ENCODE measurements at places on chromosomes 13 and 19. TPM values are rescaled to one million over a fixed set of nuclear protein-coding genes. Genes with fewer than 3 reads are reported as not detected.
A peak's percentile ranks its signal among the peaks of the same experiment; 100 is the strongest.

DNA sequence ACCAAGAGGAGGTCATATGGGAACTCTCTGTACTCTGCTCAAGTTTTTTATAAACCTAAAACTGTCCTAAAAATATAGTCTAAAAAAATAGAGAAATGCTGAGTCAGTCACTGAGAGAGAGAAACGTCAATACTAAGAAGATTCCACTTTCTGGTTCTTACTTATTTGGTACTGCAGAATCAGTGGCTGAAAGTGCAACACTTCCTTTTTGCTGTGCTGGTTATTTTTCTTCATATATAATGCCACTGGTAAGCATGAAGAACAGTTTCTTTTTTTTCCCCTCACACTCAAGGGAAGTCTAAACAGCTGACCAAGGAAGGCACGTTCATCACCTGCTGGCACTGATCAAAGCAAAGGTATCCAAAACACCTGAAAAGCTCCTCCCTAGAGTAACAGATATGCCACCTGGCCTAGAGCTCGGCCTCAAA is 44.3 kb upstream of the N4BP2L1 start:
- DNase-seq = no peak

TMPRSS9 gene
- total RNA-seq = not detected

DNA sequence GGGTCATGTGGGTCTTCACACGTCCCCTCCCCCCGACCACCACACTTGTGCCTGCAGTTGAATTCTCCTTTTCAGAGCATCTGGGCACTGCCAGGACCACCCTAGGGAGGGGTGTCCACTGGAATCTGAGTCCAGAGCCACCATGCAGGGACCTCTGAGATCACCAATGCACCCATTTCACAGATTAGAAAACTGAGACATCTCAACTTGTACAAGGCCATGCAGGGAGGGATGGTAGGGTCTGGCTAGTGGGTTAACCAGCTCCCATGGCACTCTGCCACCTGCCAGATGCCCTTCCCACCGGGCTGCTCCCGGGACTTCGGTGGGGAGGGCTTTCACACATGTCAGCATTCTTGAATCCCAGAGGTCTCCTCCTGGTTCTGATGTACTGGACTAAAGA is 44.3 kb upstream of the C19orf12 start:
- DNase-seq = no peak

DNA sequence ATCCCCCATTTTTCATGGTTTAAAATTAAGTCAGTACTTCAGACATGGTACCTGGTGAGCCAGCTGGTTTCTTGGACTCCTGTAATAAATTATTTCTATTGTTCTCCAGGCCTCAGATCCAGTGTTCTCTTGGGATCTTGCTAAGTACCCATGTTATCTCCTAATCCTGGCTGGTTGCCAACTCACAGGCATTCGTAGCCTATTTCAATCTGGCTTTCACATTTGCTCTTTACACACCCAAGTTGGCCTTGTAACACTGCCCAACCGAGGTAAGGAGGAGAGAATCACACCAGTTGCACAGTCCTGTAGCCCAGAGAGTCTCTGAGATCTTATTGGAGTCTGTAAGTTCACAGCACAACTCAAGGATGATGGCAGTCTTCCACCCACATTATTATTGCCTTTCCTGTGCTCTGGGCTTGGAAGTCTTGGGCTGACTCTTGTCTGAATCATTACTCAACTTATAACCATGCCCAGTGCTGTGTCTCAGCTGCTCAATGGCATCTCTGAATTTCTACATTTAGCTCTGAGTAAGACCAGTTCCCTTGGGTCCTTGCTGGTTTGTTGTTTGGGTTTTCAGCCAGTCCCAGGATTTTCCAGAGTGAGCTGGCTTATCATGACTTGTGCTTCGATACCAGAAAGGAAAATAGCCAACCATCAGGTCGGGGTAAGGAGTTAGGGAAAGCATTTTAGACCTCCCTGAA is 76.6 kb upstream of the KLF12 start:
- DNase-seq = no peak

- no peak for DNase-seq
These were observed 188.5 kb upstream of the UBL3 start for GRCh38 chr13:30038884-30039283.

- DNase-seq = no peak
These were observed 49.5 kb downstream of the KDM4B start for GRCh38 chr19:5018224-5019015.

DNA sequence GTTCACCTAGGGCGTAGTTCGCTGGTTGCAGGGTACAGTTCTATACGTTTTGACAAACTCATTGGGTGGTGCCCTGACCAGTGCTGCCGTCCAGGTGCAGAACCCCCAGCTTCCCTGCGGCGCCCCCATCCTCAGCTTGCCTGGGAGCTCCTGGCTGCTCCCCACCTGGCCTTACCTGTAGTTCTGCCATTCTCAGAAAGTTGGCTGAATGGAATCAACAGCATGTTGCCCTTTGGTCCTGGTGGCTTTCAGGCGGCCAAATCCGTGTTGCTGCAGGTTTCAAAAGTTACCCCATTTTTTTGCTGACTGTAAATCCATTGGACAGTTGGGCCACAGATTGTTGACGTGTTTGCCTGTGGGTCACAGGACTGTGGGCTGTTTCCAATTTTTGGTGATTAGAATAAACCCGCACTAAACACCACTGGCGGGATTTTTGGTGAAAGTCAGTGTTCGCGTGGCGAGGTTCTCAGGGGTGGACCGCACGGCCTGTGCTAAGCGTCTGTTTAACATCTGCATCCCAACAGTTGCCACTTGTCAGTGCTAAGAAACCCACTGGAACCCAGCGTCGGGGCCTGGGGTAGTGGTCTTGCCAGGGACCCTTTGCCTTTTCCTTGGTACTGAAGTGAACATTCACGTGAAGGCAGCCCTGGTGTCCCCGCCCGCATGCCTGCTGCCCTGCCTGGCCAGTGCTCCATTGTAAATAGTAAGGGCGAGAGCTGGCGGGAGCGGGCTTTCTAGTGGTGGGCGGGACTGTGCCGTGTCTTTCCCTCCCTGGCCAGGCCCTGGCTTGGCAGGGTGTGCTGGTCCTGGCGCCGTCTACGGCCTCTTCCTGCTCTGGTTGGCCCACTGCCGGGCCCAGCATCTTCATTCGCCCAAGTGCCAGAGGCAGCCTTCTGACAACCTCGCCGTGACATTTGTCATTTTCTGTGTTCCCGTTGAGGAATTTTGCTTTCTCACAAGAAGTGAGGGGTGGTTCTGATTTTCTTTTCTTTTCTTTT is 3.3 kb downstream of the DOT1L start:
- peak; percentile 78 for DNase-seq

- DNase-seq = no peak
These were observed 29.3 kb downstream of the WDR88 start for GRCh38 chr19:33161201-33161600.

DNA sequence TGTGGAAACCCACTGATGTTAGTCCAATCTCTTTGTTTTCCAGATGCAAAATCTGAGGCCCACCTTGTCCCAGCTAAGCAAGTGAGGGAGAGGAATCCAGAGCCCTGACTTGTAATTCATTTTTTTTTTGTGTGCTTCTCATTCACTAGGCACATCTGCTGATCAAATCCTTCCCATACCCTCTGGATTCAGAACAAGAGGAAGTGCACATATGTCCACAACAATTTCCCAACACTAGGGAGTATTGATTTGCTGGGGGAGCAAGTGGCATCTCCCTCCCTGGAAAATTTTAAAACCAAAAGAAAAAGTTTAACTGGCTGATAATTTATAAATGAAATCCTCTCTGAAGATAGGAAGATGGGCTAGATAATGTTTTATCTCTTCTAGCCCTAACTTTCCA is 94.6 kb upstream of the RFC3 start:
- DNase-seq = no peak

DNA sequence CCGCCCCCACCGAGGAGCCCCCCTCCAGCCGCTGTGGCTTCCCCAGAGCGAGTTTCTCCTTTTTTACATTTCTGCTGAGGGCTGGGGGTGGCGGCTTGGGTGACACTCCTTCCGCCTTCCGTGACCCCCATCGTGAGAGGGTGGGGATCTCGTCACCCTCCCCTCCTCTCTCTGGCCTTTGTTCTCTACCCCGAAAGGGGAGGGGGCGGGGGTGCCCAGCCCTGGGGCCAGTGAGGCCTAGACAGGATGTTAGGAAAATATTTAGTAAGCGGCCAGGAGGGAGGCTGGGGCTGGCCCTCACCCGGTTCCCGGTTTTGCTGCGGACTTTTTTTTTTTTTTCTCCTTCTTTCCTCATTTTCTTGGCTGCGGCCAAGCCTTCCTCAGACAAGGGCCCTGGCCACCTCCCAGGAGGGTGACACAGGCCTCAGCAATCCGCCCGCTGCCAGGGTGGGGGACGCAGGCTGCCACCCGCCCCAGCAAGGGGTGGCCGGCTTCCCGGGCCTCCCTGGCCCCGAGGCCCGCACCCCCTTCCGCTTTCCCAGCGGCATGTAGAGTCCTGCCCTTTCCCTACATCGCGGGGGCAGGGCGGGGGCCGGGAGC is 3.9 kb downstream of the MIDN start:
- DNase-seq = peak; percentile 88

ZNF791 gene
- total RNA-seq = 26.9 TPM

RASGRP4 gene
- total RNA-seq = 2.0 TPM

NLRP11 gene
- total RNA-seq = not detected

ELANE gene
- 0.43 TPM for total RNA-seq

- no peak for DNase-seq
These were observed 532.1 kb downstream of the IRS2 start for GRCh38 chr13:109254274-109254673.

- DNase-seq = no peak
These were observed 2.9 kb downstream of the KASH5 start for GRCh38 chr19:49390929-49391359.

ATP1A3 gene
- total RNA-seq = not detected

- no peak for DNase-seq
These were observed 88.0 kb downstream of the PCCA start for GRCh38 chr13:100176801-100177400.

LHB gene
- total RNA-seq = not detected

- no peak for DNase-seq
These were observed 34.2 kb upstream of the CEBPG start for GRCh38 chr19:33339016-33339984.

- no peak for DNase-seq
These were observed 16.4 kb upstream of the IGFL1 start for GRCh38 chr19:46213156-46213555.

GRCh38 chr13:70844391-70845108 is 736.3 kb upstream of the KLHL1 start:
- DNase-seq = peak; percentile 60

PTH2 gene
- not detected for total RNA-seq

GRCh38 chr13:40637643-40638042 is 28.8 kb downstream of the FOXO1 start:
- DNase-seq = no peak

GRCh38 chr13:57345526-57345925 is 178.5 kb downstream of the PRR20E start:
- DNase-seq = no peak

- DNase-seq = no peak
These were observed 83.5 kb downstream of the SACS start for GRCh38 chr13:23350009-23350408.

GRCh38 chr19:21568816-21569493 is 63.6 kb downstream of the ZNF429 start:
- DNase-seq = peak; percentile 92

- DNase-seq = peak; percentile 55
These were observed 1.0 kb downstream of the SMIM24 start for GRCh38 chr19:3479177-3479833.

DNA sequence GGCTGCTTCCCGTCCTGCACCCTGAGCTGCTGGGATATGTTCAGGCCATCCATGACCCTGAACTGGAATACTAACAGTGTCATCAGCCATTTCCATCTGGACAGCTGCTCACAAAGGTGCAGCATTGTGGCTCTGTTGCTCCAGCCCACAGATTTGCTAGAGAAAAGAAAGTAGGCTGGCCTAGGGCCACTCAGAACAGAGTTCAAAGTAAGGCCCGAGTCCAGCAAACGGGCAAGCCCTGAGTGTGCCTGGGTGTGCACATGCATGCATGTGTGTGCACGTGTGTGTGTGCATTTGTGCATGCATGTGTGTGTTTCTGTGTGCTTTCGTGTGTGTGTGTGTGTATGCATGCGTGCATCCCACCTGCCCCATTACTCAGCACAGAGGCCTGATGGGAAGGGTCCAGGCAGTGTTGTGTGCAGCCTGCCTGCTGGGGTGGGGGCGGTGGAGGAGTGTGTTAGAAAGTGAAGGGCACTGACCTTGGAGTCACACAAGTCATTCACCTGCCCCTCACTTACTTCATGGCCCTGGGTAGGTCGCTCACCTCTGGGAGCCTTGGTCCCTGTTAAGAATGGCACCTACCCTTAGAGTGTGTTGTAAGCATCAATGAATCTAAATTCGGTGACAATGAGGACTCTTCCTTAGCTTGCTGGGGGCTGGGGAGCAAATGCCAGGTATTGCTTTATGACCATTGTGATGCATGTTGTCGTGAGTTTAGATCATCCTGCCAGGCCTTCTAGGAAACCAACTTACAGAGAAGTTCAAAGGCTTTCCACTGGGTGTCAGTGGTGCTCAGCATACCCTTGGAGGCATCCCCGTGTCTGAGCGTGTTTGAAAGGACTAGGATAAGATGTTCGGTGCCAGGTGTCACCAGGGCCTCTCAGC is 53.2 kb downstream of the GPR12 start:
- no peak for DNase-seq

DNA sequence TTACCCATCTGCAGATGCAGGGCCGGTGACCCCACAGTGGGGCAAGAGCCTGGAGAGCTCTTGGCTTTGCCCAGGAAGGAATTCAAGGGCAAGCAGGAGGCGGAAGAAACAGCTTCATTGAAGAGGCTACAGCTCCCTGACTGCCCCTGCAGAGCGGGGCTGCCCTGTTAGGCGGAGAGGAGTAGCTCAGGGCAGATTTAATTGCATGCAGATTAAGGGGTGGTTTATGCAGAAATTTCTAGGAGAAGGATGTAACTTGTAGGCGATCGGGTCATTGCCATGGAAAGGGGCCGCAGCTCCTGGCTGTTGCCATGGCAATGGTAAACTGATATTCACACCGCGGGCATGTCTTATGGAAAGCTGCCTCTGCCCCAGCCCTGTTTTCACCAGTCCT is 94.1 kb downstream of the ATP11A start:
- DNase-seq = no peak

DNA sequence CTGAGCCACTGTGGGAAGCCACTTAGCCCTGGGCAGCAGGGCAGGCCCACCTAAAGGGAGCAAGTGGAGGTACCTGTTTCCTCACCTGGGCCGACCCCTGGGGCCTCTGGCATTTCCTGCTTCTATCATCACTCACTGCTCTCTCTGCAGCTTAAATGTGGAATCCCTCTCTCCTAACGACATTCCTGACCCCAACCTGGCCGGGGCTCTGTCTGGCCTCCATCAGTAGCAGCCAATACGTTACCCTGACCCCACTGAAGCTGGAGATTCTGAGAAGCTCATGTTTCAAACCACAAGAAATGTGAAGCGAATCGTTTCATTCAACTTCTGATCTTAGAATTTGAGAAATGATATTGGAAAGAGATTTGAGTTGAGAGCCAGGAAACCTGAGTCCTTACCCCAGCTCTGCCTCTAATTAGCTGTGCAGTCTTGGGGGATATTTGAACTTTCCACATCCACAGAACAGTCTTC is 39.9 kb downstream of the DOCK9 start:
- DNase-seq = no peak

KLHL1 gene
- total RNA-seq = not detected

- no peak for DNase-seq
These were observed 131.5 kb upstream of the GJB6 start for GRCh38 chr13:20363603-20364002.

Measured in mucosa of descending colon (tissue), 3 donors.